ENCODE measurements at places on chromosomes 12 and 14.

DNA sequence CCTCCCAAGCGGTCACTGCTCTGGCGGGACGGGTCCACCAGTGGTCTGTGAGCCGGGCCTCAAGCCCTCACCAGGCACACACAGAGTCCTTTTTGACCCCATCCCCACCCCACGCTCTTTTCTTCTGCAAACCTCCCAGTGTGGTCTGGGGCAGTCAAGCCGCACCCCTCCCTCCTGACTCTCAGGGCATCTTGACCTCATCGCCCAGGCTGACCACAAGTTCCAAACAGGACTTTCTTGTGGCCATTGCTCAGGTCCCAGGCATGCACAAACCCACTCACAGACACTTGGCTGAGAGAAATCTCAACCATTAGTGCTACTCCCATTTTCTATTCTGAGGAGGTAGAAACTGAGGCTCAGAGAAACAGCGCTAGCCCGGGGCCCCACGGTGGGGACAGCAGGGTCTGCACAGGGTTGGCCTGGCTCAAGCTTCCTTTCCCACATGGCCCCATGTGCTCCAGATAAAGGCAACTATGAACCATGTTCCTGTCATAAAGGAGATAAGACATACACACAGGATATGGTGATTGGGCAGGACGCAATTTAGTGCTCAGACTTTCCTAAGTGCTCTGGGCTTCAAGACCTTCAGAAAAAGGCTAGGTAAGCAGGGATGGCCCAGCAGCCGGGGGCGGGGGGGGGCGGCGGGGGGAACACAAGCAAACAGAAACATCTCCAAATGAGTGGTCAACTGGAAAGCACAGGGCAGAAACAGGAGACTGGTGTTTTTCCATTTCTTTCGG is 69.6 kb downstream of the ITPK1 start:
- DNase-seq = no peak

GRCh38 chr14:26594756-26595545 is 2.9 kb downstream of the NOVA1 start:
- no peak for DNase-seq

DNA sequence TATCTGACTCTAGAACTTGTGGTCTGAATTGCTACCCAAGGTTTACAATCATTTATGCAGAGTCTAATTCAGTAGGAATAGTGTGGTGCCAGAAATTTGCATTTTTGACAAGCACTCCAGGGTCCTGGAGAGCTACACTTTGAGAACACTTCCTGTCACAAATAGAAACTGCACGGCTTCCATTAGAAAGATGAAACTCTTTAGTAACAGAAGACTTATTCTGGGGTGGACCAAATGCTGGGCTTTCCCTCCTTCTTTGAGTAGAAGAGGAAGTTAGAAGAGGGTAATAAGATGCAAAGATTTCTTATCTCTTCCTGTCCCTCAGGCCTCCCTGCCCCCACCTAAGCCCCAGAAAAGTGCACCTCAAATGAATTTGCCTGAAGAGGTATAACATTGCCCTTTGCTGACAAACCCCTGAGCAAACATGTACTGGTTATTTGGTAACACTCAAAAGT is 28.4 kb downstream of the DGLUCY start:
- DNase-seq = no peak

- DNase-seq = no peak
Measured at GRCh38 chr12:89324437-89324836, 27.9 kb downstream of the DUSP6 start.

DNA sequence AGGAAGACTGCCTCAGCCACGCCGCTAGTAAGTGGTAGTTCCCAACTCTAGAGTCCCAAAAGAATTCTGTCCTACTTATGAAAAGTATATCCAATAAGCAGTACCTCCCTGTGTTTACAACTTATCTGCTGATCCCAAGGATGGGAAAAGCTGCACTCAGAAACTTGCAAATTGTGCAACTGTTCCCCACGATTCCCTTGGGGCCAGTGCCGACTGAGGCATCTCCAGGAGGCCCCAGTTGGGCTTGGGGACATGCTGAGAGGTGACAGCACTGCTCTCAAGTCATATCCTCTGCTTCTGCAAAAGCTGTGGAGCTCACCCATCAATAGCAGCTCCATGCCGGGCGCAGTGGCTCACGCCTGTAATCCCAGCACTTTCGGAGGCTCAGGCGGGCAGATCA is 23.7 kb downstream of the SPRING1 start:
- no peak for DNase-seq

DNA sequence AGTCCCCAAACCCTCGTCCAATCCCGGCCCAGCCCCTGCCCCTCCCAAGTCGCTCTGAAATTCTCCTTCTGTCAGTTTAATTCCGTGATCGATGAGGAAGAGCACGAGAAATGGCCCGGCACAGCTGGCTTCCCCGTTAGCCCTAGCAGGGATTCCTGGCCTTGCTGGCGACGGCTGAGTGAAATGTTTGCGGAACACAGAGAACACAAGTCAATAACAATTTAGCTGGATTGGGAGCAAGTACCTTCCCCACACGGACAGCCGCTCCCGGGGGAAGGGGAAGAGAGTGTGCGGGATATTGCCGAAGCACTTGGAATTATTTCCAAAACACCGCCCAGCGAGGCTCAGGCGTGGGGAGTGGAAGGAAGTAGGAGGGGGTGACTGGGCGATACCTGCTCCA is 134.6 kb downstream of the RBM19 start:
- DNase-seq = no peak

- no peak for DNase-seq
Measured at GRCh38 chr12:68930178-68930577, 2.8 kb downstream of the CPM start.

All from activated naive CD4-positive, alpha-beta T cell (primary cell).